ENCODE measurements at places on chromosomes 3 and 15.

- DNase-seq, result no peak
These were observed 161.4 kb downstream of the WNT7A start for GRCh38 chr3:13718436-13718835.

GRCh38 chr3:46472736-46473135, 8.0 kb upstream of the LTF start:
- no peak for DNase-seq

- no peak for DNase-seq
These were observed 75.6 kb downstream of the CHAC1 start for GRCh38 chr15:41028853-41029252.

DNA sequence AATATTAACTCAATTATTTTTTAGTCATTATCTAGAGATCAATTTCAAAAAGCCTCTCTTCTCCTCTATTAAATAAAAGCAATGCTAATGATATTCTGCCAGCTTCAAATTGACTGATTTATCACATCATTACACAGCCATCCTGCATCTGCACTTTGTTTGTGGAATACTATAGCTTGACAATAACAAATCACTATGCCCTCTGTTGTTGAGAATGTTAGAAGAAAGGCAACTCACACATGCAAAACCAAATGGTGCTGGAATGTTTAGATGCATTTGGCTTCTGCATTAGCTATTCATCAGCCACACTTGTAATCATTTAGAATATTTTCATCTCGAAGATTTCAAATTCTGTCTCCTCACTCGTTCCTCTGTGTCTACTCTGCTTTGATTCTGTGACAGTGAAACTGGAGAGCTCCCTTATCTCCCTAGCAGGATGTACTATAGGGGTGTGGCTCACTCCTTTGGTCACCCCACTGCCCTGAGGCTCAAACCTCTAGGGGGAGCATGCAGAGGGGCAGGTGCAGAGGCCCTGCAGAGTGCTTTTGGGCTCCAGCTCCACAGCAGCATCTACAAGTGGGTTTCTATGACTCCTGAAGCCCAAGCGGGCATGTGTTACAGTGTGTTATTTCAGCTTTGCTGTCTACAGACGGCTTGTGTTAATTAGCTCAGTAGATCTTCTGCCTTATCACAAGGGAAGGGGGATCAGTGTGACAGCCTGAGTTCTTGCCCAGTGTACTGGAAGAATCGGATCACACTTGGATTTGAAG, 454.1 kb upstream of the BCHE start:
- no peak for DNase-seq

GRCh38 chr3:127846576-127846975, 24.3 kb upstream of the MGLL start:
- no peak for DNase-seq

DNA sequence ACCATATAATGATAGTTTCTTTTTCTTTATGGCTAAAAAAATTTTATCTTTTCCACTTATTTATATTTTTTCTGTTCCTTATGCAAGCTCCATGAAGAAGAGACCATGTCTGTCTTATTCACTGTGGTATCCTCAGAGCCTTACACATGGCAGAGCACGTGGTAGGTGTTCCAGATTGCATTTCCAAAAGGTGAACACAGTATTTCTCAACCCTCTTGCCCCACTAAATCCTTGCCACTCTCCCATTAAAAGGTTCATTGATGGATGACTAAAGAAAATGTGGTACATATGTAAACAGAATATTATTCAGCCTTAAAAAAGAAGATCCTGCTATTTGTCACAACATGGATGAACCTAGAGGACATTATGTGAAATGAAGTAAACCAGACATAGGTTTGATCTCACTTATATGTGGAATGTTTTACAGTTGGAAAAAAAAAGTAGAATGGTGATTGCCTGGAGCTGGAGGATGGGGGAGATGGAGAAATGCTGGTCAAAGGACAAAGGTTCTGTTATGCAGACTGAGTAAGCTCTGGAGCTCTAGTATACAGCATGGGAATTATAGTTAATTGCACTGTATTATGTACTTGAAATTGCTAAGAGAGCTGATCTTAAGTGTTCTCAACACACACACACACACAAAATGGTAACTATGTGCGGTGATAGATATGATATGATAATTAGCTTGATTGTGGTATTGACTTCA, 266.7 kb downstream of the CNTN3 start:
- no peak for DNase-seq

- no peak for DNase-seq
These were observed 42.6 kb downstream of the PAQR5 start for GRCh38 chr15:69341356-69341755.

DNA sequence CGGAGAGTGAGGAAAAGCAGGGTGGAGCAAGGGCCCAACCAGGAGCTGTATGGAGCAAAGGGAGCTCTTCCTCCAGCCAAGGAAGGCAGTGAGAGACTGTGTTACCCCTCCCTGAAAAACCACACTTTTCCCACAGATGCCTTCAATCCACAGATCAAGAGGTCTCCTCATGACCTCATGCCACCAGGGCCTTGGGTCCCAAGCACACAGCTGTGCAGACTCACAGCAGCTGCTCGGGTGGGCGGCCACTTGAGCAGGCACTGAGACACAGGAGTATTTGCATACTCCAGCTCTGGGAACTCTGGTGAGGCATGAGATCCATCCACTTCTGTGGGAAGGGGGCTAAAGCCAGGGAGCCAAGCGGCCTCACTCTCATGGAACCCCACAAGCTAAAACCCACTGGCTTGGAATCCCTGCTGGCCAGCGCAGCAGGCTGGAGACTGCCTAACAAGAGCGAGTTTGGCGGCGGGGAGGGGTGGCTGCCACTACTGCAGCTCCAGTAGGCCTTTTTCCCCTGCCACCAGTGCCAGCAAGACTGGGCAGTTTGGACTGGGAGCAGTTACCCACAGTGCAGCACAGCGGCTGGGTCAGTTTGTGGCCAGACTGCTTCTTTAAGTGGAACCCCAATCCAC, 880.6 kb upstream of the ARPP21 start:
- no peak for DNase-seq

DNA sequence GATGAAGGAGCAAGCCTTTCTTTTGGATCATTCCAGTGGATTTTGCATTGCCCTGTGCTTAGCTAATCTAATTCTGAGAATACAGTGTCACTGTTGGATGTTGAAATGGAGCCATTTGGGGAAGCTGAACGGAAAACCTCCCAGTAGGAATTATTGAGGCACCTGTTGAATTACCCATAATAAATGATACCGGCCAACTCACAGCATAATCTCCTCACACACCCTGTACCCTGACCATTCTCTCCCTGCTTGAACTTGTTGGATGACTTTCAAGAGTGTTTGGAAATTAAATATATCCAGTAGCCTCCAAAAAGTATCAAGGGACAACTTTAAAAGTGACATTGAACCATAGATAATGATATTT, 171.4 kb upstream of the HES1 start:
- no peak for DNase-seq

DNA sequence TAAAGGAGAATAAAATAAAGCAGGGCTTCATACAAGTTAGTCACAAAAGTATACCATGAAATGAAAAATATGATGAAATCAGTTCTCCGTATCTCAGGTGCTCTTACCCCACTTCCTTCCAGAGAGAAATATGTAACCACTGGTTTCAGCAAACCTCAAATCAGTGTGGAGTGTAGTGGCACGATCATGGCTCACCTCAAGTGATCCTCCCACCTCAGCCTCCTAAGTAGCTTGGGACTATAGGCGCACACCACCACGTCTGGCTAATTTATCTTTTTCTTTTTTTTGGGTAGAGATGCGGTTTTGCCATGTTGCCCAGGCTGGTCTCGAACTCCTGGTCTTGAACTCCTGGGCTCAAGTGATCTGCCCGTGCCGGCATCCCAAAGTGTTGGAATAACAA, 24.2 kb downstream of the DENND4A start:
- no peak for DNase-seq

DNA sequence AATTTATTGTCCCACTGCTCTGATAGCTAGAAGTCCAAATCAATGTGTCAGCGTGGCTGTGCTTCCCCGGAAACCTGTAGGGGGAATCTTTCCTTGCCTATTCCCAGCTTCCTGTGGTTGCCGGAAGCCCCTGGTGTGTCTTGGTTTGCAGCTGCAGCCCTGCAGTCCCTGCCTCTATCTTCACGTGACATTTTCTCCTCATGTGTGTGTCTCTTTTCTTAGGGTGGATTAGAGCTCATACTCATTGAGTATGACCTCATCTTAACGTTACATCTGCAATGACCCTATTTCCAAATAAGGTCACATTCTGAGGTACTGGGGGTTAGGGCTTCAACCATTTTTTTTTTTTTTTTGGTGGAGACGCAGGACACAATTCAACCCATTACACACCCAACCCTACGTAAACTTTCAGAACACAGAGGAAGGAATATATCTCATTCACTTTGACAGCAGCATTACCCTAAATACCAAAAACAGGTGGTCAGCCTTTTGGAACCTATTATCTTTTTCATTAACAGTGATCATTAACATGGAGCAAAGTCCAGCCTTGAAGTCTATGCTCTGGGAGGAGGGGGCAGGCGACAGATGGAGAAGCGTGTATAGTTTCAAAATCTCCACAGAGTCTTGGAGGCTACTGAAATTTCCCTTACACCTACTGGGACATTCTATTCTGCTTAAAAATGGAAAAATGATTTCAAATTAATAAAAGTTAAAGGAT, 88.6 kb downstream of the RYK start:
- DNase-seq, result no peak

- DNase-seq, result no peak
These were observed 70.3 kb downstream of the NUP210 start for GRCh38 chr3:13349823-13350222.

- DNase-seq, result peak; percentile 26
These were observed 1.0 kb downstream of the SPTBN5 start for GRCh38 chr15:41892621-41893421.

DNA sequence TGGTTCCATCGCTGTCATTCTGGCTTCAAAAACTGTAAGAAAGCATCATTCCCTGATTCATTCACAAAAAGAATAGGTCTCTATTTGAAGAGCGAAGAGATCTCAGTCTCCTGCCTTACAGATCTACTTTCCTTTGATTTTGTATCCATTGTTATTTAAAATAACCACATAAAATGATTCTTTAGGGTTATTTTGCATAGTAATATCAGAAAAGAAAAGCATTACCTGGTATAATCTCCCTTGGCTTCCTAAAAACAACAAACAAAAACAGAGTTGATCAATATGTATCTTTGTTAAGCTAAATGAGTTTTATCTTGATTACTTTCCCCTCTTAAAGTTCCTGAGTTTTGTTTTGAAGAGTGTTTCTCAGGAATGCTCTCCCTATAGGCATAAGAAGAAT, 126.6 kb upstream of the LMOD3 start:
- no peak for DNase-seq

- DNase-seq, result no peak
These were observed 54.9 kb downstream of the DCUN1D1 start for GRCh38 chr3:182925330-182925943.

DNA sequence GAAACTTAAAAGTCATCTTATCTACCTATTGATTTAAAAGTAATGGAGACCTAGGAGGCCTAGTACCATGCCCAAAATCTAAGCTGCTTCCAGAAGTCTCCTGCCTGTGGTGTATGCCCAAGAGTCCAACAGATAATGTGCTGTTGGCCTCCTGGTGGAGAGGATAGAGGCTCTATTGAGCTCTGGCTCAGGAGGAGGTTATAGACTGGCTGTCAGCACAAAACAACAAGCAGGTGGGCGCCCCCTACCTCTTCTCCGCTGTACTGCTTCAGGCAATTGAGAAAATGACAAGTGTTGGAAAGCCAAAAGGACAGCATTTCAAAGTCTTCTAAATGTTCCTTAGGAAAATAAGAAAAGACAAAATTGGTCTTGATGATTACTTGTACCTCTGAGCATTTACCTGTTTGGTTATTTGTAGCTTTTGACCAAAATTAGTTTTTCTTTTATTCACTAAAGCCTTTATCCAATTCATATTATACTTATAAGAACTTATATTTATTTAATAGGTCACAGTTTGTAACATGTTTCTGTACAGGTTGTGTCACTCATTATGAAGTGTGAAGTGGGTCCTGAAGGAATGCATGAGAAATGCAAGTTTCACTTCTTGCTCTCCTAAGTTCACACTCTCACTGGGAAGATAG, 17.2 kb upstream of the GNB5 start:
- DNase-seq, result peak; percentile 24

DNA sequence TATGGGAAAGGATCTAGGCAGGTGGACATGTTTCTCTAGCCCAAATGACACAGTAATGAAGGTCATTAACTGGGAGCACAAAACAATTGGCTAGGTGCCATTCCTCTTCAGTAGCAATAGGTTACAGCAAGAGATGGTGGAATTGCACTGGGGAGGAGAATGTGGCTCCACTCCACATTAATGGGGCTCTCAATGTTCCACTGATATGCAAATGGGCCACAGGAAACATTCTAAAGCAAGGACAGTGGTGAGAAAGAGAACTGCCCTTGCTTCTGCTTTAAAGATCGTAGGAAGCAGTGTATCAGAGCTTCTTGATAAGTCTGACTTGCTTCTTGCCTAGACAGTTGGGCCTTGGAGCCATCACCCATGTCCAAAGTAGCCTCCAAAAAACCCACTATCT, 271.4 kb upstream of the PPP2R3A start:
- DNase-seq, result no peak

GRCh38 chr3:60877188-60877587, 374.1 kb downstream of the FHIT start:
- no peak for DNase-seq

GRCh38 chr3:52523386-52524257, 10.0 kb downstream of the NT5DC2 start:
- no peak for DNase-seq

DNA sequence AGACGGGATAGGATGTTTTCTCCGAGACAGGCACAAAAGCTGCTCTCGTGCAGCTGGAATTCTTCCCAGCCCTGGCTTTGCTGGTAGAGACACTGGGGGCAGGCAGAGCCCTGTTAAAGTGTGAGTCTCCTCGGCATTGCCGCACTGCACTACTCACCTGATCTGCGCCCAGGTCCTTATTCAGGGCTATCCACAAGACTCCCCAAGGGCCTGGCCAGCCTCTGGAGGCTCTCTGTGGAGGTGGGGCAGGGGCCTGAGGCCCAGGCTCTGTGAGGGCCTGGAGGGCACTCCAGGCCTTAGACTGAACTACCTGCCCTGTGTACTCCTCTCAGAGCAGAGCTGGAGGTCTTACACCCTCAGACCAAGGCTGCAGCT, 48.4 kb downstream of the KY start:
- DNase-seq, result no peak

DNA sequence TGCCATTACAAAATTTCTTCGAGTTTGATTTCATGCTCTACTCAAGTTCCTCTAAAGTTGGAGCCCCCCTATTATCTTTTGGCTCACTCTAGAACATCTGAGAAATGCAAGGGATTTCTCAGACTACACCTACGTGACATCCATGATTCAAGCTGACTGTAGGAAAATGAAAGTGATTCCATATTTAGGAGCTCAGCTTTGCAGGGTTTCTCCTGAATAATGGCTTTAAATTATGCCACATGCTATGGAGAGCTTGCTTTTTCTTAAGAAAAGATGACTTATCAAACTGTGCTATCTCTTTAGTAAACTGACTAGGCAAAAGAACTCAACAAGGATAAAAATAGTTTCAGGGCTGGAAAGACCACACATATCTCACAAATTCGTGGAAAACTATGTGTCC, 292.1 kb downstream of the LSAMP start:
- DNase-seq, result no peak

All from SHP77 treated with DMSO at 0.1 percent for 48 hours (cell line).